Body of pancreas (tissue), 4 donors: ENCODE measurements at places on chromosomes 3 and 15. TPM values are rescaled to one million over a fixed set of nuclear protein-coding genes. Genes with fewer than 3 reads are reported as not detected.

The IL17RE gene
- total RNA-seq, result 18.2 TPM

- no peaks in the 10 kb centered on the region for H3K27me3 ChIP-seq
- peaks cover 5% of the 10 kb centered on the region for H3K36me3 ChIP-seq
- DNase-seq, result no peak
These were observed 2.5 kb downstream of the HYAL2 start for GRCh38 chr3:50319894-50320625.

The SLITRK3 gene
- not detected for total RNA-seq

- DNase-seq, result no peak
- no peaks in the 10 kb centered on the region for H3K36me3 ChIP-seq
- peak overlapping the region; percentile 62 for H3K27ac ChIP-seq
- peaks cover 52% of the 10 kb centered on the region for H3K4me1 ChIP-seq
These were observed 51.6 kb upstream of the MRPS22 start for GRCh38 chr3:139292192-139292591.

DNA sequence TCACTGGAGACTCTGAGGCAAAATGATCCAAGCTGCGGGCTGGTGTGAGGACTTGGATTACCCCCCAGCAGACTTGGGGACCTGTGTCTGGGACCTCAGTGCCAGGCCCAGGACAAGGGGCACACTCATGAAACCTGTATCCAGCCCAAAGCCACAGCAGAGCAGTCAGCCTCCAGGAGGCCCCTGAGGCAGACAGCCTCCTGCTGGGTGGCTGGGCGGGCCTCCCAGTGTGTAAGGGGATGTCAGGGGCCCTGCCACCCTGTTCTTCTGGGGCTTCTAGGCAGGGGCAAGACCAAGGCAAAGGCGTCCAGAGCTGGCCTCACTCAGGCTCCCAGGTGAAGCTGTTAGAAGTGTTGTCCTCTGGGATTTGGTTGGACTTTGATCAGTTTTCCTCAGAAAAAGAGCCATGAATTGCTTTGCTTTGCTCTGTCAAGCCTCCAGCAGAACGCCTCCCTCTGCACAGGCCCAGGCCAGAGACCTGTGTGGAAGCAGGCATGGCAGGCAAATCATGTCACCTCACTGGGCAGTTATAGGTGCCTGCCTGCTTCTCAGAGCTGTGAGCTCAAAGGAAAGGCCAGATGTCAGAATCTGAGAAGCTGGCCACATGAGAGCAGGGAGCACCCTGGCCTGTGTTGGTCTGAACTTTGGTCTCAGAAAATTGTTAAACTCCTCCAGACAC, 77.4 kb downstream of the SMAD6 start:
- DNase-seq, result no peak
- H3K27me3 ChIP-seq, result no peaks in the 10 kb centered on the region
- H3K36me3 ChIP-seq, result no peaks in the 10 kb centered on the region
- no peak overlapping the region for H3K4me3 ChIP-seq

DNA sequence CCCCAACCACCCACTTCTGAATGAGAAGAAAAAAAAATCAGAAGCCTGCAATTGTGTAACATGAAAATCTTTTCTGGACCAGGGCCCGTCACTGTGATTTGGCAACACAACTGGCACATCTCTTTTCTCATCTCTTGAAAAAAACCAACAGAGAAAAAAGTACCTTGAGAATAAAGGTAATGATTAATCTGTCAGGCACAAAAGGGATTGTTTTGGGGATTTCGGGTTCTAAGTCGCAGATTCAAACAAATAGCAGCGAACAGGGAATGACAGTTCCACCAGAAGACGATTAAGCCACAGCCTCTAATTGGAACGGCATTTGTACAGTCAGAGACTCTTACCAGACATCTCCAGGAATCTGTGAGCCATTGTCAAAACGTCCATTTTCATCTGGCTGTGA, at the start of gene AQP9:
AQP9 (plus strand) TSS at position 276 of the 400 bp plus-strand sequence. CDS start 185 bp downstream, outside the sequence.
- H3K36me3 ChIP-seq, result no peaks in the 10 kb centered on the region
- H3K27me3 ChIP-seq, result no peaks in the 10 kb centered on the region
- H3K27ac ChIP-seq, result no peak within 1 kb of the TSS
- H3K4me3 ChIP-seq, result no peak within 1 kb of the TSS
- no peaks in the 10 kb centered on the region for H3K4me1 ChIP-seq

The CHMP2B gene
- 22.1 TPM for total RNA-seq

GRCh38 chr3:125434582-125435011, 59.5 kb upstream of the ZNF148 start:
- H3K4me3 ChIP-seq, result no peak overlapping the region
- H3K36me3 ChIP-seq, result no peaks in the 10 kb centered on the region
- H3K27ac ChIP-seq, result no peak overlapping the region
- peaks cover 17% of the 10 kb centered on the region for H3K4me1 ChIP-seq
- no peak for DNase-seq

The ACAN gene
- total RNA-seq, result 1.6 TPM

GRCh38 chr3:14490255-14490654, 49.9 kb downstream of the GRIP2 start:
- H3K27me3 ChIP-seq, result no peaks in the 10 kb centered on the region
- H3K36me3 ChIP-seq, result no peaks in the 10 kb centered on the region
- no peak overlapping the region for H3K4me3 ChIP-seq
- no peak for DNase-seq

- H3K4me3 ChIP-seq, result no peak overlapping the region
- H3K27ac ChIP-seq, result no peak overlapping the region
- H3K4me1 ChIP-seq, result no peaks in the 10 kb centered on the region
- no peaks in the 10 kb centered on the region for H3K36me3 ChIP-seq
- H3K27me3 ChIP-seq, result no peaks in the 10 kb centered on the region
These were observed 24.7 kb downstream of the C3orf20 start for GRCh38 chr3:14699643-14700042.

The XCR1 gene
- not detected for total RNA-seq
